ENCODE measurements at places on chromosomes 16 and 17.
A peak's percentile ranks its signal among the peaks of the same experiment; 100 is the strongest.

GRCh38 chr16:89720551-89720812, 216 bp downstream of the VPS9D1 start:
- no peak for DNase-seq

DNA sequence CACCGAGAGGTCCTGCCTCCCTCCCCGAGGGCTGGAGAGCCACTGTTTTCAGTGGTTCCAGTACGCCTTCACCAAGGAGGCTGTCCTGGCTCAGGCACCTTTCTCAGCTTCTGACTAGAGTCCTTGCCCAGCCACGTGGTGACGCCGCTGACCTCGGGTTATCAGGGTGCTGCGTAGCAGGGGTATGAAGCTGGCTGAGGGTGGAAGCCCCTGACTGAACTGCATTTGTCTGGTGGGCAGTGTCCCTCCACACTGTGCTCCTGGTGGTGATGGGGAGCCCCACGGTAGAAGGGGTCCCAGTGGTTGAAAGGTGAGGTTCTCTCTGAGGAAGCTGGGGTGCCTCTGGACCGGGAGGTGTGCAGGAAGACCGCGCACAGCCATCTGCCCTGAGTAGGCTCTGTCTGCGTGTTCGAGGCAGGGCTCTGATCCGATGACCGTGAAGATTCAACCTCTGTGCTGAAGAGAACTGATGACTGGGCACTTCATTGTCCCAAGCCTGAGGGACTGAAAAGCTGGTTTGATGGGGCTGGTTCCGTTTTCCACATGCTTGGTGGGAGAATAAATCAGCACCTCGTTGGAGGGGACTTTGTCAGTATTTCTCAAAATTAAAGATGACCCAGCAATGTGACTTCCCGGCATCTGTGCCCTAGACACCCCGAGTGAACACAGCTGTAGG, 2.5 kb downstream of the ACSF3 start:
- no peak for DNase-seq

- DNase-seq: no peak
These were observed 18.3 kb downstream of the DCAF7 start for GRCh38 chr17:63568563-63568962.

GRCh38 chr16:8858994-8859912, 9.6 kb downstream of the CARHSP1 start:
- DNase-seq: no peak

DNA sequence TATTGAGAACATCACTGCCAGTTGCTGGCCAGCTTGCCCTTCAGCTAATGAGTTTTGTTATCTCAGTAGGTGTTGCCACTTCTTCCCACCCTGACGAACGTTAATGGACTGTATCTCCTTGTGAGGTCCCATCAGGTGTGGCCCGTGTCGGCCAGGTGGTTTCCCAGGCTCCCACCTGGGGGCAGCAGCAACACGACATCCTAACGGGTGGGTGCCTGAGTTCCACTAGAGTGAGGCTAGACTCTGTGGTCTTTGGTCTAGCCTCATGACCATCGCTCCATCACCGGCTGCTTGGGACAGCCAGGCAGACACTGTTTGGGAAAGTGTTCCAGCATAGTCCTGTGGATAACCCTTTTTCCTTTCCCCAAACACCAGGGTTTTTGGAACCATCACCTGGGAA, 45.6 kb upstream of the LCMT1 start:
- DNase-seq: no peak

DNA sequence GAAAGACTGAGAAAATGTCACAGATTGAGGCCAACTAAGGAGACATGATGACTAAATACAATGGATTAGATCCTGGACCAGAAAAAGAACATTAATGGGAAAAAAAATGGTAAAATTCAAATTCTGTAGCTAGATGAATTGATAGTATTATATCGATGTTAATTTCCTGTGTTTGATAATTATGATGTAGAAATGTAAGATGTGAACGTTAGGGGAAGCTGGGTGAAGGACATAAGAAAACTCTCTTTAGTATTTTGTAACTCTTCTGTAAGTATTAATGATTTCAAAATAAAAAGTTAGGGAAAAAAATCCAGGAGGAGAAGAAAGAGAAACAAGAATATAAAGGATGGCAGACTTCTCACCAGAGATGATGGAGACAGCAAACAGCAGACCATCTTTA, 2.8 kb upstream of the ITGB3 start:
- DNase-seq: no peak

DNA sequence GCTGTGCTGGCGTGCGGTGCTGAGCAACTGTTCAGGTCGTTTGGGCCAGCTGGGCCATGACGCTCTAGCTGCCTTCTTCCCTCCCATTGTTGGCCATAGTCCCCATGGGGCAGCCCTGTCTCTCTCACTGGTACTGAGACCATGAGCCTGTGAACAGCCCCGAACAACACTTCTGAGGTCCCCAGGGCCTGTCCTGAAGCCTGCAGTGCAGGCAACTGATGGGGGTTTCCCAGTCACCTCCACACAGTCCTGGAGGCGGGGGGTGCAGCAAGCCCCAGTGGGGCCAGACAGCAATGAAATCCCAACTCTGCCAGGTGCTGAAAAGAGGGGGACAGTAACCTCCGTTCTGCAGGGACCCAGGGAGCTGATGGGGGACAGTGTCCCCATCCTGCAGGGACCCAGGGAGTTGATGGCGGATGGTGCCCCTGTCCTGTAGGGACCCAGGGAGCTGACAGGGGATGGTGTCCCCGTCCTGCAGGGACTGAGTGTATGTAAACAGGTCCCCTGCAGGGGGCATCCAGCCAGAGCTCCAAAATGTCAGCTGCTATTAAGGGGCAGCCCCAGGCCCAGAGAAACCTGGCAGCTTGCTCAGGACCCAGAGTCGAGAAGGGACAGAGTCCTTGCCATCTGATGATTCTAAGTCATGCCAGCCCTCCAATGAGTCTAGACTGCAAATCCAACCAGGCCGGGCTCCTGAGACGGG, 30.4 kb downstream of the ENGASE start:
- no peak for DNase-seq

GRCh38 chr16:79714440-79714839, 113.9 kb upstream of the MAF start:
- no peak for DNase-seq

- no peak for DNase-seq
These were observed 570.5 kb downstream of the WWOX start for GRCh38 chr16:78669994-78670393.

DNA sequence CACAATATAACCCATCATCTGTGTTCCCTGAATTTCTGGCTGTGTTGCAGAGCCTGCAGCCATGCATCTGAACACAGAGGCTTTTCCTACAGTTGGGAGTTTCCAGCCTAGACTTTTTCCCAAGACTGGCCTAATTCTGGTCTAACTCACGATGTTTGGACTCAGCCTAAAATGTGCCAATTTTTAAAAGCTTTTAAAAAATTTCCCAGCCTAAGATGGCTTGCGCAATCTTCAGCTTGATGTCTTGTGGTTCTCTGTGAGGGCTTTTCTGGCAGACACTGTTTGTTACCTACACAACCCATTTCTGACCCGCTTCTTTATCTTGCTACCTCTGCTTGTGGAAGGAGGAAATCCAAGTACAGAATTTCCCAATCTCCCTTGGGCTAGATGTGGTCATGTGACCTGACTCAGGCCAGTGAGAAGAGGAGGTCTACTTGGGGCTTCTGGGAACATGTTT, 72.7 kb upstream of the GAS7 start:
- no peak for DNase-seq

DNA sequence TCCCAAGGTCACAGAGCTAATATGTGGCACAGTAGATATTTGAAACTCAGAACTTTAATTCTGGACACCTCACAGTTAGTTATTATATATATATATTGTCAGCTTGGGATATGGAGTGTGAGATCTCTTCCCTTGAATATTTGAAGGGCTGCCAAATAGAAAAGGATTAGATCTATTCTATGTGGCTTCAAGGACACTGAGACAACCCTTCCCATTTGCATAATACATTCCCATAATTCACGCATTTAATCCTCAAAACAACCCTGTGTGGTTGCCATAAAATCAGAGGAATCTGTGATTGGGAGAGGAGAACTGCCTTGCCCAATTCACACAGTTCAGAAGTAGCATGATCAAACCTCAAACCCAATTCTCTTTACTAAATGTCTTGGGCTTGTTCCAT, 365.8 kb upstream of the DYNLRB2 start:
- no peak for DNase-seq

- no peak for DNase-seq
These were observed 16.3 kb downstream of the LIG3 start for GRCh38 chr17:34996422-34997285.

- DNase-seq: peak; percentile 27
These were observed 537 bp downstream of the CNOT1 start for GRCh38 chr16:58628845-58629732.

Measured in stimulated activated CD4-positive, alpha-beta T cell treated with anti-CD3 and anti-CD28 coated beads, Interleukin-12 subunit alpha, Interleukin-12 subunit beta, amount 100 ng/mL, for 48 hours (primary cell).